ENCODE measurements at places on chromosomes 12 and 14. TPM values are rescaled to one million over a fixed set of nuclear protein-coding genes. Genes with fewer than 3 reads are reported as not detected.

The NRIP2 gene
- total RNA-seq = not detected

The BDKRB2 gene
- total RNA-seq = 16.7 TPM

The TMEM52B gene
- not detected for total RNA-seq

The GPR137C gene
- 0.17 TPM for total RNA-seq

The SLC5A8 gene
- 0.10 TPM for total RNA-seq

Data from foreskin keratinocyte (primary cell).